HuH-7.5 (cell line): ENCODE measurements at places on chromosomes 7 and 10.

GRCh38 chr7:90180011-90180585 lies 25.8 kb downstream of the STEAP1 start:
- DNase-seq = no peak

GRCh38 chr7:149525280-149525679 lies 27.7 kb upstream of the ZNF746 start:
- no peak for DNase-seq

- no peak for DNase-seq
Measured at GRCh38 chr10:103668351-103669242, 175.1 kb downstream of the NEURL1 start.

DNA sequence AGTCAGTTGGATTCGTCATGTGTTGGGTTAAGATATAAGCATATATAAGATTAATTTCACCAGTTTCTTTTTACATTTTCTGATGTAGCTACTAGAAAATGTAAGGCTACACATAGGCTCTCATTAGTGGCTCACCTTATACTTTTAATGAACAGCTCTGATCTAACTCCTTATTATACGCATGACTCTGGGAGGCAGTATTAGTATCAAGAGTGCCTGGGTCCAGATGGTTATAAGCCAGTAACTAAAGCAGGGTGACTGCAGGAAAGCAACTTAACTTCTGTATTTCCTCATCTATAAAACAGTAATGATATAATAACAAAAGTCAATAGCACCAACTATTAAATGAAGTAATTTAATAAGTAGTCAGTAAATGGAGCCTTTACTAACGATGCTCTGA lies 1.4 kb upstream of the ELMO1 start:
- no peak for DNase-seq

DNA sequence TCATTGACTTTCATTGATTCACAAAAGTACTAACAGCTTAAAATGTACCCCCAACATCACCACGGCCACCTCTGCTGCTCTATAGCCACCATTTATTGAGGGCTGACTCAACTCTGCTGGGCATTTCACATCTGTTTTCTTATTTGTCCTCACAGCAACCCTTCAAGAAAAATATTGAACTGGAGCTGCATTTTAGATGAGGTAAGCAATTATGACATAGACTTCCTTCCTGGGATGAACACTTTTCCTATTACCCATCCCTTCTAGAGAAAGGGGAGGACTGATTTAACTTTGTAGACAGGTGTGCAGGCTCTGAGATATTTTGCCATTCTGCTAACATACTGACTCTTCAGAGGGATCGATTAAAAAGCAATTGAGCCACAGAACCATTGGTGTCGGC lies 217.4 kb downstream of the CACNA2D1 start:
- DNase-seq = no peak
